ENCODE measurements at places on chromosomes 2 and 18.

GRCh38 chr2:233121856-233122255, 61.7 kb downstream of the INPP5D start:
- DNase-seq: no peak

GRCh38 chr2:161233858-161234431, 73.7 kb downstream of the TANK start:
- DNase-seq: no peak

GRCh38 chr2:17835516-17835915, 19.3 kb downstream of the MSGN1 start:
- peak; percentile 3 for DNase-seq

DNA sequence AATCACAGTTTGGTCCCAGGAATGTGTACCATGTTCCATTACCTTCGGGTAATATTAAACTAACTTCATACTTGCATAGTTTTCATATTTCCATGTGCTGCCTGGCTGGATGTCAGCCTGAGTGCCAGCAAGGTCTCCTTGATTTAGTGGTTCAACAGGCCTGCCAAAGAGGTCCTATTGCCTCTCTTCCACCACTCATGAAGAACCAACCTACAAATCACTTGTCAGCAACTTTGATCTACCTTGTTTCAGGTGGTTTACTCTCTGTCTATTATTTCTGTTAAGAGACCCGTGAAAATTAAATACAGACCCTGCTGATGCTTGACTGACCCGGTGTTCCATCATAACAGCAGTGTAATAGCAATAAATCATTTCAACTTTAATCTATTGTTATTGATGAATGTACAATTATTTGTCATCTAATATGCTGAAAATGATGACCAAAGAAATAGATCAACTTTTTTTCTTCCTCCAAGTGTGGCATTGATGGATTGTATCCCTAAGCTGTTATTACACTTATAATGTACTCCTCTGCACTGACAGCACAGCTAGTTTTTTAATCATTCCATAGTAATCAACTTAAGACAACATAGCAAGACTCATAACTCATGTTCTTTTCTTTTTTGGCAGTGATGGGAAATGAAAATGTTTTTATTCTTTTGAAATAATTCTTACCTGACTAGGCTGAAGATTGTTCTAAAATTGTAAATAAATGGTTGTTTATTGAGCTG, 1220.2 kb upstream of the ACVR2A start:
- peak; percentile 32 for DNase-seq

DNA sequence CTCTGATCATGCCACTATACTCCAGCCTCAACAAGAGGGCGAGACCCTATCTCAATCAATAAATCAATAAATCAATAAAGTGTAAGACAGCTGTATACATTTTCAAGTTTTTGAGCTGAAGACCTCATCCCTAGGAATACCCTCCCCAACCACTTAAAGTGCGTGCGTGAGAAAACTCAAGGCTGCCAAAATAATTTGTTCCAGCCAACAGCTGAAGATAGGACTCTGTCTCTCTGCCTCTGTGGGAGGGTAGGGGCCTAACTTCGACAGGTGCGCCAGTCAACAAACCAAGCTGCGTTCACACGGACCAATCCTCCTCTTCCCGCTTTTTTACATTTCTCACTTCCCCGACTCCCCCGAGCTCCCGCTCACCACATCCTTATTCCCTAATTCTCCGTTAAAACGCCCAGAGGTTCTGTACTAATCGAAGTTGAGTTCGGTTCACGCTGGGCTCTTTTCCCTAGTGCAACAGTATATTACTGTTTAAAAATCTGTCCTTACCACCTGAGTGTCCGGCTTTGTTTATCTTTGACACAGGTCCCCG, 618 bp downstream of the POLR2D start:
- DNase-seq: no peak

- DNase-seq: no peak
These were observed 51.8 kb downstream of the COL5A2 start for GRCh38 chr2:189127756-189128155.

- DNase-seq: no peak
These were observed 180.7 kb upstream of the CRIM1 start for GRCh38 chr2:36174920-36175319.

GRCh38 chr18:76386886-76387285, 108.2 kb downstream of the ZNF516 start:
- DNase-seq: no peak

DNA sequence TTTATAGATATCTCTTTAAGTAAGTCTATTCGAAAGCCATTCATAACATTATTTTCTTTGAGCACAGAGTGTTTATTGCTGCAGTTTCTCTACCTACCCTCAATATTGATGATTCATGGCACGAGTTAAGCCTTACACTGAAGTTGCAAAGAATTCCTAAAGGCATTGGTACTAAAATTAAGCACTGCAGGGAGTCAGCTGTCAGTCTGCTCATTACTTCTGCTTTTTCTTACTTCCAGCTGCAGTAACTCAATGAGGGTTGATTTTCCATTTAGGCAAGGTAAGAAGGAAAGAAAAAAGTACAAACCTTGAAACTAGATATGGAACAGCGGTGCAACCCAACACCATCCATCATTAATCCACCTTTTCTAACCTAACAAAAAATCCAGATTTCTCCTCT, 65.2 kb downstream of the RNF152 start:
- DNase-seq: no peak

- DNase-seq: no peak
These were observed 278.0 kb upstream of the ID2 start for GRCh38 chr2:8403876-8404275.

- peak; percentile 61 for DNase-seq
These were observed 132.3 kb upstream of the RND3 start for GRCh38 chr2:150619607-150620330.

DNA sequence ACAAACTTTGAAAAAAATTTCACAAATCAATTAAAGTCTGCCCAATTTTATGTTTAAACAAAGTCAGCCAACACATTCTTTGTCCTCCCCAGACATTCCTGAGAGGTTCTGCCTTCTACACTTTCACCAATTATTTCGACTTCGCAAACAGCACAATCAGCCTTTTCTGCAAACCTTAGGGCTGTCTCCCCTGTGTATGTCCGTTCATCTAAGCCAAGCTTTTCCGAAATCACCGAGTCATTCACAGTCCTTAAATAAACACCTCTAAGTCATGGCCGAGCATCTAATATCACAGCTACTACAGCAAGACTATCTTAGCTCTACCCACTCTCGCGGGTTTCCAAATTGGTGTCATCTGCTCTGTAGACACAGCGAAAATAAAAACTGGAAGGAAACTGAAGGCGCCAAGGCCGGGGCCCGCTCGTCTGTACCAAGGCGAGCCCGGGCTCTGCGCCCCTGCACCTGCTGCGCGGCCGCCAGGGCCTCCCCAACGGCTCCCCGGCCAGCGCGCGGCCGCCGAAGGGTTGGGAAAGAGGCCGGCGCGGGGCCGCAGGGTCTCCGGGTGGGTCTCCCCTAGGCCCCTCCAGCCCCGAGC, 730 bp downstream of the ODC1 start:
- DNase-seq: peak; percentile 16

DNA sequence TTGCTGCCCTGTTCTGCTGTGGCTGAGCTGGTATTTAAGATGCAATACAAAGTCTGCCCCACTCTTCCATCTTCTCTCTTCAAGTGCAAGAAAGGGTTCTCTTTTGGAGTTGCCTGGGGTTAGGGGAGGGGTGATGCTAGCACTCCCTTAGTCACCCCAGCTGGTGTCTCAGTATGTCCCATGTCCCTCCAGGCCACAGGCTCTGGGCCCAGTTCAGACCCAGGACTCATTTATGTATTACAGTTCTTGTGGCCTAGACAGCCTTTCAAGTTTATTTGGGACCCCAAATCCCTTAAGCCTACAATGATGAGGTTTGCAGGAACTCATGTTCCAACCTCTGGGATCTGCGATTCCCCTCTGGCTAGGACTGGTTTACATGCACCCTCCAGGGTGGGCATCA, 47.2 kb upstream of the CCDC141 start:
- DNase-seq: no peak

DNA sequence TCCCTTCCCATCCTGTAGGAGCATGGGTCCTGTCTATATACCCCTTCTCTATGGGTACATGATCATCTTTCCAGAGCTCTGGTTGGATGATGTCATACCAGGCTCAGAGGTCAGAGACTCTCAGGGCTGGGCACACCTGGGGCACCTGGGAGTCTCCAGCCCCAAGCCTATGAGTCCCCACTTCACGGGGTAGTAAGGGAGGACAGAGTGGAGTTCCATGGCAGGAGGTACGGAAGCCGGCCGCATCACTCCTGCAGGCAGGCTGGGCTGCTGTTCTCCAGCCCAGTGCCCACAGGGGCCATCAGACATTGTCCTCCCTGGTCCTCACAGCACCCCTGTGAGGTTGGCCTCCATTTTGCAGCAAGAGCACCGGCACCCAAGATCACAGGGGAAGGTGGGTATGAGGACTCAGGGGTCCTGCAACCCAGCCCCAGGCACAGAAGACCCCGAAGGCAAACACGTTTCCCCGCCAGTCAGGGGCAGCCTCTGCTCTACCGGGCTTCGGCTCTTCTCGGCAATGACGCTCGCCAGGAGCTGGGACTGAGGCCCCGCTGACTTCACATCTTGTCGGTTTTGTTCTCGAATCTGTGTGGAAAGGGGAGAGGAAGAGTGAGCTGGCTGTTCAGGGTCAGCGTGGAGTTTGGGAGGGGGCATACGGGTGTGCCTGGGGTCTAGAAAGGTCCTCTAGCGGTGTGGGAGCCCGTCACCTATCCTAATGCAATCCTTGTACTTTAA, 91.5 kb downstream of the ADD2 start:
- no peak for DNase-seq

DNA sequence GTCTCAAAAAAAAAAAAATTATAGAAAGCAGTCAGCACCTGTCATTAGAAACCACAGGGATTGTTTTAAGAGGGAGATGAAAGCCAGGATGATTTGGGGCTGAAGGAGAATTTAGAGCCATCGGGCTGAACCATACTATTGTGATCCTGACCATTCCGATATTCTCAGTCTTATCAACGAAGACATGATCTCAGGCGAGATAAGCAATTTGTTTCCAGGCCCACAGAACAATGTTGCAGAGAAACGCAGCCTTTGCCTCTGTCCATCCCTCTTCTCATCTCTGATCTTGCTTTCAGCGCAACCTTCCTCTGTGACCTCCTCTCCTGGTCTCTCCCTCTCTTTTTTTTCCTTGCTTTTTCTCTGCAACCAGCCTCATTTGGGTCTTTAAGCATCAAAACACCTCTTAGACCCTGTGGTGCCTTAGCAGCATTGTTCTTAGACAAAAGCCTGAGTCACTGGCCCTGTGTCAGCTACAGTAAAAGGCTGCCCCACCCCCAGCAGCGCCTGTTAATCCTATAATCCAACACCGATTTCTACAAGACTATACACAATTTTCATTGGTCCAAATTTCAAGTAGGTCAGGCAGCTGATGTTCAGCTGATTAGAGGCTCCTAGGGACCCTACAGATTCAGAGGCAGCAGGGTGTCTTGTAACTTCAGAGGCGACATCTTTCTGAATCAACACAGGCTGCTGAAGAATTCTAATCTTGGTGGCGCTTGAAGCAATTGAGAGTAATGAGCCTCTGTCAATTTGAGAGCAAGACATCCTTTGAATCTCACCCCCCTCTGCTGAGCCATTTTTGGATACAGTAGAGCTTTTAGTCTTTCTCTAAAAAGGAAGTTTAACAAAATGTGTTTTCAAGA, 206.0 kb downstream of the NCK2 start:
- DNase-seq: peak; percentile 6

- no peak for DNase-seq
These were observed 310.3 kb upstream of the ZNF521 start for GRCh38 chr18:25662272-25662671.

GRCh38 chr2:62415019-62415431, 91.0 kb downstream of the TMEM17 start:
- no peak for DNase-seq
